ENCODE measurements at places on chromosomes 6 and 20. TPM values are rescaled to one million over a fixed set of nuclear protein-coding genes. Genes with fewer than 3 reads are reported as not detected.

DNA sequence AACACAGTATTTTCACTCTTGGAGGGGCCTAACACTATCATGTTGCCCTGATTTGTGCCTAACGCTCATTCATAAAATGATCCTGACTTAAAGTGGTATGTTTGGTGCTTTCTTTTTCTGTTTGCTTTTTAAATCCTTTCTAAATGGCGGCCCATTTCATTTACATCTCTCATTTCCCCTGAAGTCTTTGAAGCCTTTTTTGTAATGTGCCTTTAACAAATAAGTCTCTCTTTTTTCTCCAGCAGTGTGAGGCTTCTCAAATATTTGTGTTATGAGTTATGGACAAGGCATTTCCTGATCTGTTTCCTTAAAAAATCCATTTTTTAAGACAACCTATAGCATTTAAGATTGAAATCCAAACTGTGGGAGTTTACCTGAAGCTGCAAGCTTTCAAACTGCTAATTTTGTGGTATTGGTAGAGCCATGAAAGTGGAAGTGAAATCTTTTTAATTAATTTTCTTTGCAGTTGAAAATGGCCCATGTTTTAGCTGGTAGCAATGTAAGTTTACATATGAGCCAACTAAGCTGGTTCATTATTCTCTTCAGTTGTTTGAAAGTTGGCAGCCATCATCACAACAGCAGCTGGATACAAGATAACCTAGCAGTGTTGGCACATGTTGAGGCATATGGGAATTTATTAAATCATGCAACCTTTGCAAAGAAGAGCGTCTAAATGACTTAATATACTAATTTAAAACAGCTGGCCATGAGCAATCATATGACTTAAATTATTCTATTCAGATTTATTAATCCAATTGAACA, 469.7 kb downstream of the CDKAL1 start:
- no peaks in the 10 kb centered on the region for H3K27me3 ChIP-seq
- H3K36me3 ChIP-seq: peaks cover 4% of the 10 kb centered on the region
- no peak overlapping the region for H3K27ac ChIP-seq
- H3K4me3 ChIP-seq: no peak overlapping the region
- no peak for DNase-seq

GRCh38 chr6:85092226-85092625, 327.8 kb upstream of the TBX18 start:
- no peaks in the 10 kb centered on the region for H3K36me3 ChIP-seq
- H3K4me3 ChIP-seq: no peak overlapping the region
- no peaks in the 10 kb centered on the region for H3K27me3 ChIP-seq
- H3K4me1 ChIP-seq: no peaks in the 10 kb centered on the region
- DNase-seq: no peak

GRCh38 chr6:33297956-33298772, 578 bp downstream of the RGL2 start:
- DNase-seq: no peak
- H3K36me3 ChIP-seq: no peaks in the 10 kb centered on the region
- no peaks in the 10 kb centered on the region for H3K27me3 ChIP-seq
- peaks cover 11% of the 10 kb centered on the region for H3K4me1 ChIP-seq

GRCh38 chr6:99467509-99468106, 42.5 kb upstream of the PNISR start:
- H3K4me1 ChIP-seq: no peaks in the 10 kb centered on the region
- H3K27me3 ChIP-seq: no peaks in the 10 kb centered on the region
- no peak overlapping the region for H3K27ac ChIP-seq
- no peak for DNase-seq
- no peak overlapping the region for H3K4me3 ChIP-seq

DNA sequence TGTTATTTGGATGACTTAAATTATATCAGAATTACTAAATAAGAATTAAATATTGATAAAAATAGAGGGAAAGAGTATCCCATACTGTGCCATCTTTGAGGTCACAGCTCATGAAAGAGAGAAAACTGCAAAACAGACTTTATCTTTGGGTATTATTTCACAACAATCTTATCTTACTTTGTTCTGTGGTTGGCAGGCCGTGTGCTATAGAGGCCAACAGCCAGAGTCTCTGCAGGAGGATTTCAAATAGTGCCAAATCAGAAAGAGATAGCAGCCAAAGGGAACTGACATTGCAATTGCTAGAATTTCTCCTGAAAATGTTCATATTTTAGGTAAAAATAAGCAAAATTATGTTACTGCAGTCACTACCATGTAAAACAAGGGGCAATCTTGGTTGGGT, 354.2 kb downstream of the GRIK2 start:
- no peaks in the 10 kb centered on the region for H3K27me3 ChIP-seq
- H3K4me3 ChIP-seq: no peak overlapping the region
- H3K27ac ChIP-seq: no peak overlapping the region
- H3K4me1 ChIP-seq: no peaks in the 10 kb centered on the region
- DNase-seq: no peak
- H3K36me3 ChIP-seq: no peaks in the 10 kb centered on the region

The ANGPT4 gene
- 0.10 TPM for total RNA-seq

The FAM135A gene
- total RNA-seq: 10.8 TPM

Measured in gastrocnemius medialis (tissue), 4 donors.